ENCODE measurements at places on chromosomes 6 and 20. TPM values are rescaled to one million over a fixed set of nuclear protein-coding genes. Genes with fewer than 3 reads are reported as not detected.

SMIM13 gene
- total RNA-seq, result 7.2 TPM

VWA7 gene
- 0.11 TPM for total RNA-seq

RIPOR2 gene
- total RNA-seq, result 8.7 TPM

KIF16B gene
- 17.4 TPM for total RNA-seq

LINC00237 gene
- total RNA-seq, result not detected

PTPN1 gene
- 18.7 TPM for total RNA-seq

F13A1 gene
- total RNA-seq, result under 0.01 TPM

RBCK1 gene
- total RNA-seq, result 114 TPM

CRIP3 gene
- not detected for total RNA-seq

Measured in uterine smooth muscle cell (primary cell).